ENCODE measurements at places on chromosomes 4 and X. TPM values are rescaled to one million over a fixed set of nuclear protein-coding genes. Genes with fewer than 3 reads are reported as not detected.

DNA sequence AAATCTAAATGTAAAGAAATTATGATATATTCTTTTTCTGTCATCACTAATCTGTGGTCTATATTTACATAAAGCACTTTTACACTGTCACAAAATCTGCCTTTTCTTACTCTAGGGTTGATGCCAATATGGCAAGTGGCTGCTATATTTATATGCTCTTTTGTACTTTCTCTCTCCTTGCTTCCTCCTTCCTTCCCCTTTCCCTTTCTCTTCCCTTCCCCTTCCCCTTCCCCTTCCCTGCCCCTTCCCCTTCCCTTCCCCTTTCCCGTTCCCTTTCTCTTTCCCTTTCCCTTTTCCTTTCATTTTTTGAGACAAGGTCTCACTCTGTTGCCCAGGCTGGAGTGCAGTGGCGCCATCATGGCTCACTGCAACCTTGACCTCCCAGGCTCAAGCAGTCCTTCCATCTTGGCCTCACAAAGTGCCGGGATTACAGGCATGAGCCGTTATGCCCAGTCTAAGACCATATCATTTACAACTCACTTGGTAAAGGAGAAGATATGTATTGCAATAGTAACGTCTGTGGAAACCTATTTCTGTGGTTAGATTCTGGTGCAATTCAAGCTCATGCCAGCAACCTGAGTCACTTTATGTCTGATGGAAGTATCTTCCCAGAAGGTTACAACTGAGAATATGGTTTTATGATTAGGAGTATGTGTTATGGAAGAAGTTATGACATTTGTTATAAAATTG lies 13.9 kb upstream of the PLAC8 start:
- H3K4me1 ChIP-seq, result no peaks in the 10 kb centered on the region
- no peaks in the 10 kb centered on the region for H3K27me3 ChIP-seq
- no peak overlapping the region for H3K27ac ChIP-seq
- DNase-seq, result no peak

- no peaks in the 10 kb centered on the region for H3K4me1 ChIP-seq
- no peak overlapping the region for H3K27ac ChIP-seq
Measured at GRCh38 chrX:2647627-2648026, 43.5 kb upstream of the CD99 start.

DNA sequence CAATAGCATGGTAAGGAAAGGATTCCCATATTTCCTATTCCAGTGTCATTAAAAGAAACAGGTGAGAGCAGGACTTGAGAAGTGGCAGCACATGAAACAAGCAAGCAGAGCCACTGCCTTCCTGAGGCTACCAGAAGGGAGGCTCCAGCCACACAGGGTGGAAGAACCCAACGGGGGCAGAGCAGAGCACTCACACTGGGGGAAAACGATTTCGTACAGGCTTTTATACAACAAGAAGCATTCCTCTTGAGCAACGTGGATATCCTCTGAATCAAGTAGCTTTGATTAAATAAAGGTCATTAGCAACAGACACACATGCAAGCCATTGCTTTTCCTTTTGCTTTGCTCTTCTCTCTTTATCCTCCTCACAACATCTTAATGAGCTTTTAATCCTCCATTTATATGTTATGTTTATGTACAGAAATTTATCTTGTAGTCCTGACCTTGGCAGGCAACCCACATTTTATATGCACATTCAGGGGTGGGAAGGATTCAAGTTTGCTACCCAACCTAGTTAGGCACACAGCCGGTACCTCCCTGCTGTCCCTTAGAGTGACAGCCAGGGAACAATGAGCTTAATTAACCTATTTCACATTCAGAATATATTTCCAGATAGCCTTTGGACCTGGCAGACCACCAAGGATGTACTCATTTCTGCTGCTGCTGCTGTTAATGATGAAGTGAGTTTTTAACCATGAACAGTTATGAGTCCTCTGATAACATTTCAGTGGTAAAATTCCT lies 202.1 kb downstream of the ARHGAP24 start:
- no peaks in the 10 kb centered on the region for H3K36me3 ChIP-seq
- no peaks in the 10 kb centered on the region for H3K27me3 ChIP-seq
- no peak overlapping the region for H3K4me3 ChIP-seq
- DNase-seq, result no peak
- H3K27ac ChIP-seq, result no peak overlapping the region
- peaks cover 5% of the 10 kb centered on the region for H3K4me1 ChIP-seq

The MAGEA2B gene
- total RNA-seq, result not detected

- H3K27me3 ChIP-seq, result no peaks in the 10 kb centered on the region
- no peak overlapping the region for H3K27ac ChIP-seq
- peaks cover 3% of the 10 kb centered on the region for H3K4me1 ChIP-seq
- H3K4me3 ChIP-seq, result no peak overlapping the region
Measured at GRCh38 chr4:158856852-158857251, 88.0 kb downstream of the FNIP2 start.

GRCh38 chr4:174420316-174420715 lies 102.0 kb downstream of the HPGD start:
- no peaks in the 10 kb centered on the region for H3K36me3 ChIP-seq
- H3K27me3 ChIP-seq, result no peaks in the 10 kb centered on the region
- no peak overlapping the region for H3K4me3 ChIP-seq
- H3K4me1 ChIP-seq, result no peaks in the 10 kb centered on the region
- DNase-seq, result no peak
- no peak overlapping the region for H3K27ac ChIP-seq

DNA sequence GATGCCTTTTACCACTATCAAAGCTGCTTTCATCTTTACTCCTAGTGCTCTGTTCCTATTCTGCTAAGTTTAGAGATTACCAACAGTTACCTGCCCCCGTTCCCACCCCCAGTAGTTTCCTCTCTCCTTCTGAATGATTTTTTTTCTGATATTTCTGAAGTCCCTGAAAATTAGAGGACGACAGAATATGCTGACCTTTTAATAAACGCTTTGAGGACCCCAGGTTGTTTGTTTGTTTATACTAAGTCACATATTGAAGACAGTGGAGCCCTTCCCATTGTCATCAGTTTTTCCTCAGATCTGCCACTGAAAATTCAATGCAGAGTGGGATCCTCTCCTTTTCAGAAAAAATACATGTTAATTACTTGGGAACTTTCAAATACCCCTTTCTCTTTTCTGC lies 1039.3 kb upstream of the AGA start:
- no peaks in the 10 kb centered on the region for H3K36me3 ChIP-seq
- no peaks in the 10 kb centered on the region for H3K27me3 ChIP-seq
- no peak overlapping the region for H3K27ac ChIP-seq
- no peak for DNase-seq
- no peak overlapping the region for H3K4me3 ChIP-seq
- no peaks in the 10 kb centered on the region for H3K4me1 ChIP-seq

Measured in hepatocyte (in vitro differentiated cells).